ENCODE measurements at places on chromosomes 4 and X.

DNA sequence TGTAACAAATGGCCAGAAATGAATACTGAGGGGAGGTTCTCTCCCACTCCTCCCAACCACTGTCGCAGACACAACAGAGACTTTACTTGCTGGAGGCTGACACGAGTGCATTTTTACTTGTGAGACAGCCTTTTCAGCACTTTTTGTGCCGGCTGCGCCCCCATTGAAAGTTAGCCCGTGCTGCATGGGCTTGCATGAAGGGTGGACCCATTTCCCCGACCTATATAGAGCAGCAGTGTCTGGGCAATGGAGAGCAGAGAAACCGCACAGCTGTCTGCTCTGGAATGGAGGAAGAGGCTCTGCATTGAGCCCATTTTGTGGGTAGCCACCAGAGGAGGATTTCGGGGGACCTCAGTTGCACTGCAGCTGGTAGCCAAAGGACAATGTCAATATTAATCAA, 208.8 kb downstream of the UGT8 start:
- DNase-seq, result no peak

DNA sequence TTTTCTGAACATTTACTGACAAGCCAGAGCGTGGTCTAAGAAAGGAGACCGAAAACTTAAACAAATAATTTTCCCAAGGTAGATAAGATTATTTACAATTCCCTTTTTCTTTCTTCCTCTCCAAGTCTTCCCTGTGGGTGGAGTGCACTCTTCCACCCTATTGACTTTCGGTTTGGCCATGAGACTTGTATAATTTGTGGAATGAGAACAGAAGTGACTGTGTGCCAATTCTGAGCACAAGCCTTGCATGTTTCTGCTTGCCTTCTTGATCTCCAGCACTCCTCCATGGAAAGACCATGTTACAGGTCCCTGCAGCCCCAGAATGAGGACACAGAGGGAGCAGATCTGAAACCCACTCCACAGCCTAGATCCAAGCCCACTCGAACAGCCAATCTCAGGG, 150.0 kb upstream of the HPGD start:
- DNase-seq, result no peak

DNA sequence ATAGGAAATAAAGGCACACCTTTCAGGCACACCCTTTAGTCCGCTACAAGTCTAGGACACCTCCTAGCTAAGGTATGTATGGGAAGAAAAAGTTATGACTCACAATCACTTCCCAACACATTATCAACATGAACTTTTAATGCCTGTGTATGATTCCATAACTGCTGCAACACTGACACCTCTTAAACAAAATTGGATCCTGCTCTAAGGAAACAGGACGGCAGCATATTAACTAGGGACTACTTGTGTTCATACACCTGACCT, 2.4 kb upstream of the PPP3CA start:
- DNase-seq, result no peak

- no peak for DNase-seq
These were observed 34.8 kb downstream of the ZNF185 start for GRCh38 chrX:152932598-152933175.

DNA sequence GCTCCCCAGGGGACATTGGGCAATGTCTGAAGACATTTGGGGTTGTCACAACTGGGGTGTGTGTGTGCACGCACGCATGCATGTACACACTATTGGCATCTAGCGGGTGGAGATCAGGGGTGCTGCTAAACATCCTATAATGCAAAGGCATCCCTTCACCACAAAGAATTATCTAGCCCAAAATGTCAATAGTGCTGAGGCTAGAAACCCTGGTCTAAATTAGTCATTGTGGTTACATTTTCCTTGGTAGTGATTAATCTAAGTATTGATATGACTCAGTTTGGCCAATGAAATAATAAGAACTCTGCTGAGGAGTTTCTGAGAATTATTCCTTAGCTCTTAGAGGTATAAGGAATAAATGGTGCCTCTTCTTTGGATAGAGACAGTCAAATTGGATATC, 200.2 kb downstream of the CLCN4 start:
- no peak for DNase-seq

All from hypothalamus (tissue), 51 donors.